ENCODE measurements at places on chromosomes 4 and X.

GRCh38 chr4:156773648-156774357, 197.8 kb downstream of the PDGFC start:
- DNase-seq = no peak

DNA sequence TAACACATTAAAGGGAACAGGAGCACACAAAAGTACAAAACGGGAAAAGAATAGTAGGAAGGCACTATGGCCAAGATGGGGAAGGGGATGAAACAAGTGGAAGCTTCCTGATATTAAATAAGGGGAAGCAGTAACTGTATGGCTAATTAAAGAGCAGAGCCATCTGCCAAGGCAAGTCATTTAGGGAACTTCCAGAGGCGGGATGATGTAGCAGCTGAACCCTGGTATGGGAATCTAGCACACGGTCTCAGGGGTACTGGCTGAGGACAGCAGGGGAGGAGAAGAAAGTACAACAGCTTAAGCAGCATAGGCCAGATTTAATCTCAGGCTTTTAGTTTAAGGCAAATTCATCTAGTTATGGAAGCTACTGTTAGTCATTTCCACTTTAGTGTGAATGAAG, 59.1 kb downstream of the IGFBP7 start:
- no peak for DNase-seq

DNA sequence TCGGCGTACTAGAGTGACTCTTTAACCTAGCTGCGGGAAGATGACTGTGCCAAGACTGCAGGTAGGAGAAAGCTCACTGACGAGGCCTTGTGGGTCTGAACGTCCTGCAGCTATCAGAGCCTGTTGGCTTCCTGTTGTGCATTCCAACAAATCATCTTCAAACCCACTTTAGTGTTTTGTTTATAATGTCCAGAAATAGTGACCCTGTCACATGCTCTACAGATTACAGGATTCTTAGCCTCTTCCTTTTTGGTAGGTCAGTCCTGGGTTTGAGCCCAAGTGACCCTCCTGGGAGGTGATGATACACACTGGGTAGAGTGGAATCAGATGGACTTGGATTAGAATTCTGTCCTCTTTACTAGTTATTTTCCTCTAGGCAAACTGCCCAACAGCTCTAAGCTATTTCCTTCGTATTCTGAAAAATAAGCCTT, 33.2 kb downstream of the HTT start:
- DNase-seq = no peak

GRCh38 chr4:588351-588849, 12.3 kb upstream of the TMEM271 start:
- DNase-seq = no peak

DNA sequence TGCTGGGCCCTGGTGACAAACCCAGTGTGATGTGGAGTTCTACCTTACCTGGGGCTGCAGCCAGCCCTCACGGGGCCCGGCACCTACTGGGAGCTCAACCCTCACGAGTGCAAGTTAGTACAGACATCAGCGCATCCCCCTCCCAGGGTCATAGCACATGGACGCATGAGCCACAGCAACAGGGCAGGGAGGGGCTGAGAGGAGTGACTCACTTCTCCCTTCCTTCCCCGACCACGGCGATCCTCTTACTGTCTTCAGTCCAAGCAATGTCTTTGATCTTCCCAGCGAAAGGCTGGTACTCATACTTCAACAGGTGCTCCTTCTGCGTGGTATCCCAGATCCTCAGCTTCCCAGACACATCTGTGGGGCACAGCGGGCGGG, 17.8 kb downstream of the WDR1 start:
- no peak for DNase-seq

GRCh38 chrX:71214604-71215337, 8.3 kb upstream of the GJB1 start:
- no peak for DNase-seq

DNA sequence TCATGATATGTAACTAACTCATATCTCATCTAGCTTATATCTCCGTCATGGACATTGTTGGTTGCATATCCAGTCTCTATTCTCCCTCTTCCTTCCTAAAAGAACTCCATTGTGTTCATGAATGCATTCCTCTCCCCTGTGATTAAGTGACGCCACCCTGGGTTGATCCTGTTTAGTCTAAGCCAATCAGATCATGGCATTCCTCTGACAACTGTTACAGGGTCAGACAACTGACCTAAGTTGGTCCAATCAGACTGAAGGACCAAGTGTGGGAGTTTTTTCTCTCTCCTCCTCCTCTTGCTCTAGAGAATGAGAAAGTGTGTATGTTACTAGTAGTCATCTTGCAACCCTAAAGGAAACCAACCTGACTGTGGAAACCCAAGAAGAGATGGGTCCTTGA, 3.6 kb downstream of the APOO start:
- no peak for DNase-seq

- no peak for DNase-seq
These were observed 38.5 kb downstream of the RPS6KA3 start for GRCh38 chrX:20228245-20228644.

GRCh38 chr4:112830753-112831386, 193.9 kb downstream of the LARP7 start:
- DNase-seq = no peak

DNA sequence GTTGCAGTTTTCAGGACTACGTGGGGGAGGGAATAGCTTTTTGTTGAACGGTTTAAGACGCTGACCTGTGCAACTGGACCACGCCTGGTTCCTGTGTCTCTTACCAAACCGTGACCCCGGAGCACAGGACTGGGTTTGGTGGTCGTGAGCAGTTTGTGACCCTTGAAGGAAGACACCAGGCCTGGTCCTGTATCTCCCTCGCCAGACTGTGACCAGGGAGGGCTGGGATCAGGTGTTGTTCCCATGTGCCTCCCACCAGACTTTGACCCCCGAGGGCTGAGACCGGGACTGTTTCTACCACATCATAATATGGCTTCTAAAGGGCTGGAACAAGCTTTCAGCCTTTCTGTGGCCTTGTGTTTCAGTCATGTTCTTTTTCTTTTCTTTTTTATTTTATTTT, 683 bp downstream of the EBP start:
- DNase-seq = no peak

DNA sequence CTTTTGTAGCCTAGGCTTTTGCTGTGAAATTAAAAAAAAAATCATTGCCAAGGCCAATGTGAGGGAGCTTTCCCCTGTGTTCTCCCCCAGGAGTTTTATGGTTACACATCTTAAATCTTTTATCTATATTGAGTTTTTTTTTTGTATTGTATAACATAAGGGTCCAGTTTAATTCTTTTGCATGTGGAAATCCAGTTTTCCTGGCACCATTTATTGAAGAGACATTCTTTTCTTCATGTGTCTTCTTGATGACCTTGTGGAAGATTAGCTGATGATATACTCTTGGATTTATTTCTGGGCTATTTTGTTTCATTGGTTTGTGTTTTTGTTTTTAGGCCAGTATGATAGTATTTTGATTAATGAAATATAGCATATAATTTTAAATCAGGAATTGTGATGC, 225.0 kb downstream of the ADAM29 start:
- no peak for DNase-seq

DNA sequence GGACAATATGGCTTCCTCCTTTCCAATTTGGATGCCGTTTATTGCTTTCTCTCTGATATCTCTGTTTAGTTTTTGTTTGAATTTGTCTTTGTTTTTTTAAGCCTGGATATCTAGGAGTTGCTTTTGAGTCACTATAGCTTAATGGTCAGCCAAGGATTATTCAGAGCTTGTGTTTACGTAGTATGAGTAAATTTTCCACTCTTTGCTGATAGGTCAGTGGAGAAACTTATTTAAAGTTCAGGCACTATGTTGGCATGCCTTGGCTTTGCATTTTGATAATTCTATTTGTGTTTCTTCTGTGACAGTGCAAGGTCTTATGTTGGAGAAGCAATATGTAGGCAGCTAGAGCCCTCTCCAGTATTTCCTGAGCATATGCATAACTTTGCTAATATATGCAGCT, 315.2 kb downstream of the GRID2 start:
- DNase-seq = no peak

DNA sequence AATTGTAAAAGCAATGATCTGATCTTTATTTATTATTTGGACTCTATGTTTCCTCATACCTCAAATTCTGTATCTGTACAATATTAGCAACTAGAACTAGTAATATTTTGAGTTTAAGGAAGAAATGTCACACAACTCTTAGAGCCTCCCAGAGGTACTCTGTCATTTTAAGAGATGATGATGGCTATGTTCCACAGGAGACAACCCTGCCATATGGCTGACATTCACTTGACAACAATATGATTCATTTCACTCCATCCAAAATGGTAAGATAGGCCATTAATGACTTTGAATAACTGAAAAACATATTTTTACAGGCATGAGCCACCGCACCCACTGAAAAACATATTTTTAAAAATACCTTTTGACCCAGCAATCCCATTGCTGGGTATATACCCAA, 190.3 kb downstream of the MAML3 start:
- no peak for DNase-seq

DNA sequence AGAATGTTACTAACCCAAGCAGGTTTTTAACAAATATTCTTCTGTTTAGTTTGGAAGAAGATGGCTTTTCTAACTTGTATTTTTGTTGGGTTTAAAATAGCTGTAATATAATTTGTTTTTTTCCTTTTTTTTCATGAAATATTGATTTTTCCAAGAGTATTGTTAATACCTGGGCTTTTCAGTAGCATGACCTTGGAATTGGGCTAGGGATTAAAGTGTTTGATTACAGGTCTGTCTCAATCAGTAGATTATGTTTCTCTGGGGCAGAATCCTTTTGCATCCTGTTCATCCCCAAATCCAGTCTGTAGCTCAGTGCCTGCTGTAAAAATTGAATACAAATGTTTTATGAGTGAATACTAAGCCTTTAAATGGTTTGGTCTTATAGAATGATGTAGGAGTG, 479.8 kb downstream of the RAPGEF2 start:
- no peak for DNase-seq

- DNase-seq = no peak
These were observed 146.8 kb downstream of the USP46 start for GRCh38 chr4:52512291-52512690.

DNA sequence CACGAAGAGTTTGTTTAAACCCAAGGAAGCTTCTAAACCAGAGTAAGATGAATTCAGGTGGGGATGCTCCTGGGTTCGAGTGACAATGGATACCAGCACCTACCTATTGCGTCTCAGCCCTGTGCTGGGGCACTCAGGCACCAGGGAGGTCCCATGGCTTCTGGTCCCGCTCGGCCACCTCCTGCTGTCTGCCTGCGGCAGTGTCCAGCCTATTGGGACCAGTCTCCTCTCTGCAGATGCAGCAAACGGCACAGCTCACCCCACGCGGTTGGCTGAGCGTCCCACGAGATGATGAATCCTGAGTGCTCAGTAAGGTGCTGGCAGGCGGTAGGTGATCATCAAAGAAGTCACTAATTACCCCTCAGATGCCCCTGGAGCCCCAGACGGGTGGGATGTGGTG, 75.2 kb downstream of the ACOX3 start:
- no peak for DNase-seq
